ENCODE measurements at places on chromosomes 1 and 21.
A peak's percentile ranks its signal among the peaks of the same experiment; 100 is the strongest.

DNA sequence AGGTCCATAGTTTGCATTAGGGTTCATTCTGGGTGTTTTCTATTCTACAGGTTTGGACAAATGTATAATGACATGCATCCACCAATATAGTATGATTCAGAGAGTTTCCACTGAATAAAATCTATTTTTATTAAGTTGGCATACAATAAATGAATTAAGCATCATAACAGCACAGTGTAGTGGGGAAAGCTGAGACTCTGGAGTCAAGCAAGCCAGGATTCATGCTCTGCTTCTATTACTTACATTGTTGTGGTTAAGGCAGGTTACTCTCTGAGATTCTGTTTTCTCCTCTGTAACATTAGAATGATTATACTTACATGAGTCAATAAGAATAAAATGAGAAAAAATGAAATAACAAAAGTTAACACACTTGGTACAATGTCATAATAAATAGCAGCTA is 131.3 kb downstream of the SLC30A10 start:
- DNase-seq, result no peak

DNA sequence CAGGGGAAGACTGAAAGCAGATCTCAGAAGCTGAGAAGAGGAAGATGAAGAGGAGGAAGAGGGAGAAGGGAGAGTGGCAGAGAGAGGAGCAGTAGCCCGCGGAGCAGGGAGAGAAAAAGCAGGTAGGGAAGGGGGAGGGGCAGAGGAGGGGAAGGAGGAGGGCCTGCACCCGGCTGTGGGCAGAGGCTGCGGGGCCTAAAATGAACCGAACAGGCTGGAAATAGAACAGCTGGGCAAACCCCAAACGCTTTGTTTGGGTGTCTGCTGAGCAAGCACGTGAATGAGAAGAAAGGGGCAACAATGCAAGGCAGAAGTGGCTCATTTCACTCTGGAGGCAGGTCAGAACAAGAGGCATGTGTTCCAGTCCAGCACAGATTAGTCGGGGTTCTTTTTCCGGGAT is 33.5 kb downstream of the KCNC4 start:
- DNase-seq, result no peak

DNA sequence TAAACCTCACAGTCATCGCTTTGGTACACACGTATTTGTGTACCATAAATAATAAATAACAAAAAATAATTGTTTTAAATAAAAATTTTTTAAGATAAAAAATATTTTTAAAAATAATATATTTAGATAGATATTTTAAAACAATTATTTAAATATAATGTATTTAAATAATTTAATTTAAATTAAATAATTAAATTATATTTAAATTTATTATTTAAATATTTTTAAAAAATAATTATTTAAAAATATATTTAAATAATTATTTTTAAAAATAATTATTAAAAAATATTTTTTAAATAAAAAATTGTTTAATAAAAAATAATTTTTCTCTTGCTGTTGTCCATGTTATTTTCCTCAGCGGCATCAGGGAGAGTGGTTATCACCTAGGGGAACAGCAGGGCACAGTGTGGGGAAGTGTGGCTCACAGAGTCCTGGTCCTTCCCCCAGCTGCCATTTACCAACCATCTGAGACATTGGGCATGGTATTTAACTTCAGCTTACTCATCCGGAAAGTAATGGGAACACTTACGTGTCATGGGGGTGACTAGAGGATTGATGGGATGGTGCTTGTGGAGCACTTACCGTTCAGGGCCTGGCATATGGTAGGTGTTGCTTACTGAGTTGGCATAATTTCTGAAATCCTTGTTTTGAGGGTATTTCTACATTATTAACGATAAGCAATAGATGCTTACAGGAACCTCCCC is 92.9 kb upstream of the TSPAN2 start:
- no peak for DNase-seq

GRCh38 chr1:203744075-203744972 is 20.7 kb upstream of the LAX1 start:
- peak; percentile 70 for DNase-seq

- DNase-seq, result no peak
Observed at GRCh38 chr1:221069986-221070385, 190.7 kb downstream of the HLX start.

GRCh38 chr1:75725861-75726361 is 1.4 kb downstream of the ACADM start:
- DNase-seq, result peak; percentile 56

DNA sequence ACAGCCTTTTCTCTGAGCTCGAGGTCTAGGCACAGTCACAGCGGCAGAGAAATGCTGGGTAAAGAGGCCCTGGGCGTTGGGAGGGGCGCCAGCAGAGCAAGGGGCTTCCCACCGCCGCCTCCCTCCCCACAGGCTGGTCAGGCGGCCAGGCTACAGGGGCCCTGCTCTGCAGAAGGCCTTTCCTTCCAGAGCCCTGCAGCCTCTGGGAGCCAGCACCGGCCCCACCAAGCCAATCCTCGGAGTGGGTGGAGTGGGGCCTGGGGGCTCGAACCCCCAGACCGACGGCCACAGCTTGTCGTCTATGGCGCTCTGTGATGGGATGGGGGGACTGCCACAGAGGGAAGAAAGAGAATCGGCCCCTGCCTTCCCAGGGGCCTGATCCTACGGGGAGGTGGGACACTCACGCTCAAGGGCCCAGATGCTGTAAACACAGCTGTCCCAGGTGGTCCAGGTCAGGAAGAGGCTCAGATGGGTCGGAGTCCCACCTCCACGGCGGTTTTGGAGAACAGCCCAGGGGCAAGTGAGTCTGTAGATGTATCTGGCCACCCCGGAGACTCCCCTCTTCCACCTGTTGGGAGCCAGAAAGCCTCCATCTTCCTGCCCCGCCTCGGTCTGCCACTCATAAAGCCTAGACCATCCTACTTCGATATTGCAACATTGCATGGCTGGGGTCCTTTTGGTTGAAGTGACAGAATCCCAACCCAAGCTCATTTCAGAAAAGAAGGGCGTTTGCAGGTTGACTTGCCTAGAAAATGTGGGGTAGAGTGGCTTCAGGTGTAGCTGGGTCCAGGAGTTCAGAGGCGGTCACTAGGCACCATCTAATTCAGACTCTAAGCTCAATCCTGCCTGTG is 95.6 kb downstream of the SIK1 start:
- DNase-seq, result no peak

GRCh38 chr21:14768042-14768441 is 221.9 kb upstream of the SAMSN1 start:
- DNase-seq, result no peak

- DNase-seq, result no peak
Observed at GRCh38 chr1:84997667-84998600, 1.0 kb upstream of the MCOLN2 start.

GRCh38 chr1:20997602-20998224 is 179.0 kb downstream of the EIF4G3 start:
- DNase-seq, result no peak

GRCh38 chr21:44855572-44855971 is 17.9 kb downstream of the PTTG1IP start:
- no peak for DNase-seq

DNA sequence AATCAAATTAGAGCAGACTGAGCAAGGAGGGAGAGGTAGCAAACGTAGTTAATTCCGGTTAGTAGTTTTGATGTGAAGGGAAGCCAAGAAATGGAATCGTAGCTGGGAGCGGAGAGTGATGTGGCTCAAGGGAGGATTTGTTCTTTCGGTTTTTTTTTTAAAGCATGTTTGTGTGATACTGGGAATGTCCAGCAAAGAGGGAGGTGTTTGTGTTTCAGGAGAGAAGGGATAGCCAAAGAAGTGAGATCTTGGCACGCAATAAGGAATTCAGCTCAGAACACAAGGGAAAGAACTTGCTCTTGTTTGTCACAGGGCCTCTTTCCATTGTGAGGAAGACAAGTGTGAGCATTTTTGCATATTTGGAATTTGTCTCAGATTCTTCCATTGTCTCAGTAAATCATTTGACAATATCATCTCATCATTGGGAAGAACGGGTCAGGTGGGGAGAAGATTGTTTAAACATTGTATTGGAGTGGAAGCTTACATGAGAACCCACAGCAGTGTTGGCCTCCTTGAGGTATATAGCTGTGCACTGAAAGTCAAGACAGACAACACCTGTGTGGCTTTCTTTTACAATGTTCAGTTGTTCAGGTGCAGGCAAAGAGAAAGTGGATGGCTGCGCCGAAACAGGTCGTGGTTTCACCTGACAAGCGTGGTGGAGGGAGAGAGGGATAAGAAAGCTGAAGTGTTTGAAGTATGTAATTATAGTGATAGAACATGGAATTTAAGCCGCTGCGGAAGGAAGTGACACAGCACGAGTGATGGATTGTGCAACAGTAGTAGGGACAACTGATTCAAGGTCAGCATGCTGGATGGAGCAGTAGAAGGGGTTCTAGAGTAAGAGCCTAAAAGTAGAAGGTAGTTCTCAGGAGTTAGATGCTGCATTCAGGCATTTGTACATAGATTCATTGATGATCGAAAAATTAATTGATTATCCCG is 25.4 kb downstream of the FMN2 start:
- DNase-seq, result no peak

DNA sequence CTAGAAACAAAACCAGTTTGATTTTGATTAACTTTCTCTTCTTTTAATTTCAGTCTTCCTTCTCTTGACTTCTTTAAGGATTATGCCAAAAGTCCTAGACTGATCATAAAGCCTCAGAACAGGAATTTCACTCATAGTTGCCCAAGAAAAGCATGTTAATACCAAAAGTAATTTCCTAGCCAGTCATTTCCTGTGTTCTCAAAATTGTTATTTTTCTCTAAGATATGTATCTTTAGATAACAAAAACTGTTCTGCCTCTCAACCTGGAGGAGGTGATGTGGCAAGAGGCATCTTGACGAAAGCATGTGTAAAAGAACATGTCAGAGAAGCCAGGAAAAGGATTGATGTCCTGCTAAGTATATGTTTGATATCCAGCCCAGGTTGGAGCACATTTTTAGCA is 78.0 kb upstream of the IPO9 start:
- DNase-seq, result no peak

DNA sequence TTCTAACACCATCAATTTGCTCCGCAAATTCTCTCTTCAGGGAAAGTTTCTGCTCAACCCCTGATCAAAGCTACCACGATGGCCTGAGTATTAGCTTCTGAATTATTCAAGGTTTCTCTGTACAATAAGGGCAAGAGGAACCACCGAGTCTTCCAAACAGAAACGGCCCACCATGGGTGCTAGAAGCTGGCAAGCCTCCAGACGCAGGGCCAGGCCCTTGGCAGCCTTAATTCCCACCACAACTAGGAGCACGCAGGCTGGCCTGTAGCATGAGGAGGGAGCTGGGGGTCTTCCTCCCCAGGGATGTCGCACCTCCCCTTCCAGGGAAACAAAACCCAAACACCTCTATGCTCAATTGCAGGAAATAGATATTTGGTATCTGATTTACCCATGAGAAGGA is 11.1 kb downstream of the RSPH1 start:
- DNase-seq, result no peak

DNA sequence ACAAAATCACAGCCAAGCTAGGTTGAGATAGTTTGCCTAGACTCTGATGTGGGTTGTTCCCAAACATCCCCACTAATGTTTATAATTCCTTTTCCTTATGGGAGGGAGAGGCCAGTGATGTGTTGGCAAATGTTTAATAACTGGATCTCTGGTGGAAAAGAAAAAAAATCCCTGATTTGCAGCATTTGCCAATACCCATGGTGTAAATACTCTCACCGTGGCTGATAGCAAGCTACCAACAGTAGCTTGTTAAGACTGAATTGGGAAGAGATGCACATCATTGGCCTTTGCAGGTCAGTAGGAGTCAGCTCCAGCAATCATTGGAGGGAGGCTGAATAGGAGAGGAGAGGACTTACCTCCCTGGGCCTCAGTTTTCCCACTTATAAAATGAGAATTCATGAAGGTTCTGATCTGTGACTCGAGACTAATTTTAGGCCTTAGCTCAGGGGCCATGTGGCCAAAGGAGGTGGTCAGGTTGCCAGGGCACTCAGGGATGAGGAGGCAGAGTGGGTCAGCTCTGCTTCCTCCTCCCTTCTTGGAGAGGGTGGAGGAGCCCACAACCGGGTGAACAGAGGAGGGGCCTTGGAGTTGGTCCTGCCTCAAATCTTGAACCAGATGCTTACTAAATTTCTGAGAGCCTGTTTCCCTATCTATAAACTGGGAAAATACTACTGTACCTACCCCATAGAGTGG is 20.0 kb upstream of the SCMH1 start:
- no peak for DNase-seq

DNA sequence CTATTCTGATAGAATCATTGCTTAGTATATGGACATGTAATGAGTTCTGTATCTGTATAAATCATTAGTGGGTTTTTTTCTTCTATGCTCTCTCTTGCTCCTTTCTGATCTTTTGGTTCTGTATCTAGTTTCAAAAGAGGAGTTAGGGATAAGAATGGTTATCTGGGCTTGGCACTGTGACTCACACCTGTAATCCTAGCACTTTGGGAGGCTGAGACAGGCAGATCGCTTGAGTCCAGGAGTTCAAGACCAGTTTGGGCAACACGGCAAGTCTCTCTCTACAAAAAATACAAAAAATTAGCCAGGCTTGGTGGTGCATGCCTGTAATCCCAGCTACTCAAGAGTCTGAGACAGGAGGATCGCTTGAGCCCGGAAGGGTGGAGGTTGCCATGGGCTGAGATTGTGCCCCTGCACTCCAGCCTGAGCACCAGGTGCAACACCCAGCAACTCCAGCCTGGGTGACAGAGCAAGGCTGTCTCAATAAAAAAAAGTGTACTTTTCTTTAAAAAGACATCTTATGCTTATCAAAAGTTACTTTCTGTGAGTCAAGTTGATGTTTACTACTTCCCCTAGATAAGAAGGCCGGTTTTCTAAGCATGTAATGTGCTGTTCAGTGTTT is 27.7 kb upstream of the AXDND1 start:
- DNase-seq, result no peak

- no peak for DNase-seq
Observed at GRCh38 chr21:35100349-35100811, 51.3 kb upstream of the RUNX1 start.

DNA sequence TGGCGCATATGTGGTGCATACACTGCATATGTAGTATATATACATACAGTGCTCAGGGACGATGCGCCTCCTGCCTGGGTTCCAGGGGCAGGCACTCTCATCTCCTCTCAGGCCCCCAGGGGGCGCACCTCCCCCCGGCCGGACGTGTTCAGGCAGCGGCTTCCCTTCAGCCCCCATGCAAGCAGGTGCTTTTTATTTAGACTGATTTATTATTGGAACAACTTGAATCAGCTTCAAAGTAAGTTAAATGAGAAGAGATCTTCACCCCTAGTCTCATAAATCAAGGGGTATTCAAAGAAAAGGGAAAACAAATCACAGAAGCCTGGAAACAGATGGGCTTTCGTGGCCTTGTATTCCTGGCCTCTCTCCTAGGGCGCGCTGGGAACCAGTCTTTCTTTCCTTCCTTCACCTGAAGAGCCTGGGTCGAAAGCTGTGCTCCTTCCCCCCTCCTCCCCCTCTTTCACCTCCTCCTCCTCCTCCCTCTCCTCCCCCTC is 64.6 kb downstream of the UBIAD1 start:
- peak; percentile 76 for DNase-seq

GRCh38 chr21:19844334-19844733 is 1153.9 kb upstream of the NCAM2 start:
- no peak for DNase-seq

- DNase-seq, result no peak
Observed at GRCh38 chr21:43734928-43735229, 15.9 kb downstream of the PDXK start.

- no peak for DNase-seq
Observed at GRCh38 chr1:17539118-17539476, 401 bp upstream of the ARHGEF10L start.
